Kidney (tissue), 22 donors: ENCODE measurements at places on chromosomes 3 and 15. TPM values are rescaled to one million over a fixed set of nuclear protein-coding genes. Genes with fewer than 3 reads are reported as not detected.
A peak's percentile ranks its signal among the peaks of the same experiment; 100 is the strongest.

DNA sequence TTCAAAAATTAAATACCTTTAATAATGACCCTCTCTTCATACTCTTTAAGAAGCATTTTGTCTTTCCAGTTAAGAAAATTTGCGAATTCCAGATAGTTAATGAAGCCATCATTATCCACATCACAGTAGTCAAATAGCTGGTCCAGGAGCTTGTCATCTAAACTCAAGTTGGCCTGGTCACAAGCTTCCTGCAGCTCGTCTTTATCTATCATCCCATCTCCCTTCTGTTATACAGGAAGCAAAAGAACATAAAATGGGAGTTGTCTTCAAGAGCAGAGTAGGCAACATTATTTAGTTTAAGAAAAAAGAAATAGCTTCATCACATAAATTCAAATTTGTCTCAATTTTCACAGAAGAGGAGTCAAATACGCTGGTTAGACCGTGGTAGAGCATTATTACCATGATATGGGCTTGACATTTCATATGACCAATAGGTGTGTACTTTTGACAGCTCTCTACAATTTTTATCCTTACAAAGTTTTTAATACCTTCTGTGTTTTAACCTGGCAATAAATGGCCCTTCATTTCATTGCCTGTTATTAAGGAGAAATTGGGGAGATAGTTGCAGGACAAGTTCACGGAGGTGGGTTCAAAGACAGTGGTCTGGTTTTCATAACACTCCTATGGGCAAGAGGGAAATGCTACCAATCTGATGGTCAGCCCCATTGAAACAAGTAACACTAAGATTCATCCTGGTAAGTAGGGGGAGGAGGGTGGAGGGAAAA is 45.4 kb downstream of the EFHB start:
- DNase-seq, result no peak
- no peaks in the 10 kb centered on the region for H3K27me3 ChIP-seq
- peak overlapping the region; percentile 78 for H3K27ac ChIP-seq
- no peak overlapping the region for H3K4me3 ChIP-seq

DNA sequence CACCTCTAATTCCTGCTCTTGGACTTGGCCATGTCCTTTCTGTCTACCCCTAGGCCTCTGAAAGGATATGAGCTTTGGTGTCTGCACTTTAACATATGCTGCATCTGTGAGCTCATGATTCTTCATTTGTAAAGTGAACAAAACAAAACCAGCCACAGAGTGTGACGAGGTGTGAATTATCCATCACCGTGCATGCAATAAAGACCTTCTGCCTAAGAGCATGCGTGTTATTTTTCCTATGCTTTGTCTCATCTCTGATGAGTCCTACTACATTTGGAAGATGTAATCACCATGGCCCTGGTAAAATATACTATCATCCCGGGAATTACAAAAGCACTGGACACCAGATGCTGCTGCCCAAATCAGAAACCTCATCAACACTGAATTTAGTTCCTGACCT is 103.5 kb upstream of the KCNAB1 start:
- no peak overlapping the region for H3K27ac ChIP-seq
- no peaks in the 10 kb centered on the region for H3K36me3 ChIP-seq
- no peak overlapping the region for H3K4me3 ChIP-seq

Gene IGDCC3
- total RNA-seq, result 0.22 TPM

- H3K27me3 ChIP-seq, result peaks cover 74% of the 10 kb centered on the region
- no peaks in the 10 kb centered on the region for H3K36me3 ChIP-seq
- no peak overlapping the region for H3K27ac ChIP-seq
- H3K4me3 ChIP-seq, result no peak overlapping the region
Observed at GRCh38 chr3:137770066-137770834, 6.1 kb downstream of the SOX14 start.

Gene TPRG1
- total RNA-seq, result 2.7 TPM

DNA sequence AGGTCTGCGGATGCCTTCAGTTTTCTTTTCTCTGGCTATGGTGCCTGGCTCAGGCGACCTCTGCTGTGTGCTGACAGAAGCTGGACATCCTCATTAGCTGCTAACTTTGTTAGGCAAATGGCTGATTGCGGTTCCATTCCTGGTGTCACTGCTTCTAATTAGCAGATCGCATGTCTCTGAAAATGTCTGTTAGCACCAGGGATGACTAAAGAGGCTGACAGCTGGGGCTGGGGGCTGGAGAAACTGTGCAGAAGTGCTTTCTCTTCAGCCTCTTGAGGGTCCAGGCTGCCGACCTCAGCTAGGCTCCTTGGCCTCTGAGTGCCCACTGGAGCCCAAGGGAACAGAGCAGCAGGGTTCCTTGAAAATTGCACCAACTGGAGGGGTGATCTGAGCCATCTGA is 39.3 kb downstream of the CHCHD6 start:
- no peaks in the 10 kb centered on the region for H3K36me3 ChIP-seq
- no peak for DNase-seq
- H3K27me3 ChIP-seq, result no peaks in the 10 kb centered on the region

- DNase-seq, result no peak
- H3K27ac ChIP-seq, result no peak overlapping the region
- no peaks in the 10 kb centered on the region for H3K4me1 ChIP-seq
- H3K36me3 ChIP-seq, result no peaks in the 10 kb centered on the region
- no peak overlapping the region for H3K4me3 ChIP-seq
Observed at GRCh38 chr3:34001022-34001421, 202.6 kb downstream of the PDCD6IP start.
